ENCODE measurements at places on chromosomes 5 and 9.

- no peak for DNase-seq
These were observed 317.0 kb upstream of the RPS23 start for GRCh38 chr5:82595113-82595512.

DNA sequence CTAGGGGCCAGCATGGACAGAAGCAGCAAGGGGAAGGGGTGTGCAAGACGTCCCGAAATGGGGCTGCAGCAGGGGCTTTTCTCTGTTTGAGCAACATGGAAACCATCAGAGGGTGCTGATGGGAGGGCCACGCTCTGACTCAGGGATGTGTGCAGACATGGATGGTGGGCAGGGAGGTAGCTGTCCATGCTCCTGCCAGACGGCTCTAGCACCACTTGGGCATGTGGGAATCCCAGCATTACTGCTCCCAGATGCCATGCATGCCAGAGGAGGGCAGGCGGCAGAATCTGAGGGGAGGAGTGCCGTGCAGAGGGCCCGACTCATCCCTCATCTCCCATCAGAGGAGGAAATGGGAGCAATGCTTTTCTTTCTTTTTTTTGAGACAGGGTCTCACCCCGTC is 45.6 kb upstream of the SLC25A51 start:
- DNase-seq: no peak

DNA sequence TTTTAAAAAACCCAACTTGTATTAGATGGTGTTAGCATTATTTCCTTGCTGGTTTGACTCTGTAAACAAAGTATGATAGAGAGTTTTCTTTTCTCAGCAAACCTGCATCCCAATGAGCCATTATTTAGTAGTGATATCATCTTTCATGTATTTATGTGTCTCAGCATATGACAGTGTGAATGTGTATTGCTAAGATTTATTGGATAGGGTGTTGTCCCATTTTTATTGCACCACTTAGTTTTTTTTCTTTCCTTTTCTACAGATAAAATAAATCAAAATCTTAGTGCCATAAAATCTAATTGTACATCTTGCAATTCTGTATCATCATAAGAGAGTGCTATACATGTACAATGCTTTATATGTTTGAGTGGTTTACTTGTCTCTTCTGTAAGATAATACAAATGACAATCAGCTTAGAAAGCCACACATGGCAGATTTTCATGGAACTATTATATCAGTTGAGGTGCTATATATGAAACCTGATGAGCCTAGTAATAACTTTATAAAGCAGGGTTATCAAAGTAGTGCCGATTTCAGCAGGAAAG is 149.2 kb upstream of the CYLC2 start:
- DNase-seq: no peak

- peak; percentile 98 for DNase-seq
These were observed 77.7 kb downstream of the FOXD1 start for GRCh38 chr5:73370640-73371583.

DNA sequence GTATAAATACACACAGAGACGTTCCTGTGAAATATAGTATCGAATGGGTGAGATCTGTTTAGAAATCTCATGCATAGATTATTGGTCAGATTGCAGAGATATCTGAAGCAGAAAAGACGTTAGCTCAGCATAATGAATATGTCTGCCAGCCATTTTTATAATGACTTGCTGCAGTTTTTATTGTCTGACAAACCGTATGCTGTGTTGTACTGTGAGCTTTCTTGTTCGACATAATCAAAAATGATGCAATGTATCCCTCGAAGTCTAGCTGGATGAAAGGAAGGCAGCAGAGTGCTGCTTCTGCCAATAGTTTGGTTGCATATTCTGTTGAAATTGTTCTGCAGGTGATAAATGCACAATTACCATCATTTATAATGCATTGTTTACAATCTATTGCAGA is 514.9 kb upstream of the ARRDC3 start:
- no peak for DNase-seq

- no peak for DNase-seq
These were observed 778.1 kb downstream of the SEMA5A start for GRCh38 chr5:8767746-8768145.

- no peak for DNase-seq
These were observed 592.0 kb upstream of the DMAC1 start for GRCh38 chr9:8391566-8391965.

DNA sequence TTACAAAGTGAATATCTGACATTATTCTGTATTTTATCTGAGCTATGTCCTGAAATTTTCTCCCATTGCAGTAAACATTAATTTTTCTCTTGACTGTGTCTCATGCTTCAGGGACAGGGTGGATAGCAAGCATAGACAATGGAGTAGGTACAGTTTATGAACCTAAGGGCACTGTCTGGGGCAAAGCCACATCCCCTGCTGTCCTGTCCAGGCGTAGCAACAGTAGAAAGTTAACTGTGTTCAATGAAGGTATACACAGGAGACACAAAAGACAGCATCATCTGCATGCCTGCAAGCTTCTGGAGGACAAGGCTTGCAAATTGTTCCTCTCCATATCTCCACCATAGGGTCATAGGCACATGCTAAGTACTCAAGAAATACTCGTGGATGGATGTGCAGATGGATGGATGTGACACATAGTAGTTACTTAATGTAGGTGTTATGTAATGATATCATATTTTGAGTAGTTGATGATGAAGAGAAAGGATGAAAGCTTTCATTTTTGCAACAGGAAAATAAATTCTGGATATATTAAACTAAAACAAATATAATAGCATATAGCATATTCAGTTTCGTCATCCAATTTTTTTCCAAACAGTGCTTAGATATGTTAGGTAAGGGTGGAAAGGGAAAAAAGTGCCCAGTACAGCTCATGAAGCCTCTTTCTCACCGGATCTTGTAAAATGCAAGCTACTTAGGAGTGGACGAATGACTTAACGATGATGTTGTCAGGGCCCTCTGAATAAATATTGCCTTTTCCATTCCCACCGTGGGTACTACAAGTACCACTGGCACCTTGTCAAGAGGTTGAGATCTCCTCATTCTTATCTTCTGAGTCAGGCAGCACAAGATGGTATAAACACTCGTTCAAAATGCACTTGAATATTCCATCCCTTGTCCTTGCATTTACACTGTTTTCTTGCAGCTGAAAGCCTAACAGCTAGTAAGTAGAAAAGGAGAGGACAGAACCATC is 19.9 kb upstream of the ZSWIM6 start:
- DNase-seq: peak; percentile 91

DNA sequence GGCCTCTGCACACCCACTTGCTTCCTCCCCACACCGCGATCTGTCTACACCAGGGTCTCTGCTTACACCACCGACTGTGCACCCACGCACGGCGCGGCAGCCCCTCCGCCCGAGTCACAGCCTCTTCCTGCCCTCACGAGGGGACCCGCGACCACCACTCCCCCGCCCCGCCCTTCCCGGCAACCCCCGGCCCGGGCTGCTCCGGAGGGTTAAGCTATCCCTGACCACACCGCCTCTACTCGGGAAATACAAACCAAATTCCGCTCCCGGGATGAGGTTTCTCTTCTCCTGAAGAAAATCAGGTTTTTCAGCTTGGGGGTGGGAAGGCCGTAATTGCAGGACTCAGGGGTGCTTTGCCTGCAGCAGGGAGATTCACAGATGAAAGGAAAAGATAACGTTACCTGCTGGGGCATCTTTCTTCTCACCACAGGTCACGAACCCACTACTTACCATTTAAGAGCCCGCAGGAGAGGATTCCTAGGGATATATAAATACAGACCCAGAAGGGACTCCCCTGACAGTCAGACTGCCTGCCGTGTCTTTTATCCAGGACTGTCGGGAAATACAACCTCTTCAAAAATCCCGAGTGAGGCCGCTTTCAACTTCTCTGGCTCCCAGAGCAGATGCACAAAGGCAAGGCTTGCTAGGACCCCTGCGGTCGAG is 63.5 kb downstream of the ROR2 start:
- DNase-seq: no peak

DNA sequence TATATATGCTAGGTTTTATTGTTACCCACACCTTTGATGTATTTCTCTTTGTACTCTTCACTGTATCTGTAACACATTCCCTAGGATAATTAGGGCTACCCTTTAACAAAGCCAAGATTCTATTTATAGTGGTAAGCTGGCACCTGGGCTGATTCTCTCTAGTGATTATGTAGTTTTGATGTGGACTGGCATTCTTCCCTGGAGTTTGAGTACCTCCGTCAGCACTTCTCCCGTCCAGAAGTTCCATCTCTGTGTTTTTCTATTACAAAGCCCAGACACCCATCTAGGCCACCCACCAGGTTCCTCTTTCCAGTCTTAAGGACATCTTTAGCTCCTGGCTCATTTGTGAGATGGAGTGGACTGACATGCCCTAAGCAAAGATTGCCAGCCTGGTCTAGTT is 55.9 kb upstream of the CDKN2B start:
- DNase-seq: no peak

Measured in kidney epithelial cell (primary cell).